WTC11 (cell line): ENCODE measurements at places on chromosomes 3 and 15.

- DNase-seq, result peak; percentile 37
Observed at GRCh38 chr3:52277071-52277964, 1.1 kb downstream of the WDR82 start.

GRCh38 chr15:98671060-98672008 lies 23.0 kb downstream of the IGF1R start:
- DNase-seq, result no peak

- DNase-seq, result no peak
Observed at GRCh38 chr3:44981220-44981619, 5.2 kb downstream of the EXOSC7 start.

GRCh38 chr3:71308836-71309235 lies 274.7 kb downstream of the FOXP1 start:
- DNase-seq, result no peak

GRCh38 chr3:116930786-116931185 lies 221.2 kb downstream of the TUSC7 start:
- DNase-seq, result no peak
